Suppressor macrophage treated with lipopolysaccharide for 1 hour (primary cell): ENCODE measurements at places on chromosomes 16 and 17.

GRCh38 chr17:75069783-75070182 lies 18.0 kb upstream of the SLC16A5 start:
- peak; percentile 39 for DNase-seq

GRCh38 chr17:81995463-81996231 lies 18.2 kb downstream of the ASPSCR1 start:
- no peak for DNase-seq

GRCh38 chr17:39335704-39336223 lies 65.7 kb downstream of the FBXL20 start:
- DNase-seq: peak; percentile 62

DNA sequence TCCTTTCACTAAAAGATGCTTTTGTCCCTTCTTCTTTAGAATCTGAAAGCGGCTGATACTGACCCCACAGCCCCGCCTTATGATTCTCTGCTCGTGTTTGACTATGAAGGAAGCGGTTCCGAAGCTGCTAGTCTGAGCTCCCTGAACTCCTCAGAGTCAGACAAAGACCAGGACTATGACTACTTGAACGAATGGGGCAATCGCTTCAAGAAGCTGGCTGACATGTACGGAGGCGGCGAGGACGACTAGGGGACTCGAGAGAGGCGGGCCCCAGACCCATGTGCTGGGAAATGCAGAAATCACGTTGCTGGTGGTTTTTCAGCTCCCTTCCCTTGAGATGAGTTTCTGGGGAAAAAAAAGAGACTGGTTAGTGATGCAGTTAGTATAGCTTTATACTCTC lies 10.1 kb upstream of the TANGO6 start:
- DNase-seq: no peak

DNA sequence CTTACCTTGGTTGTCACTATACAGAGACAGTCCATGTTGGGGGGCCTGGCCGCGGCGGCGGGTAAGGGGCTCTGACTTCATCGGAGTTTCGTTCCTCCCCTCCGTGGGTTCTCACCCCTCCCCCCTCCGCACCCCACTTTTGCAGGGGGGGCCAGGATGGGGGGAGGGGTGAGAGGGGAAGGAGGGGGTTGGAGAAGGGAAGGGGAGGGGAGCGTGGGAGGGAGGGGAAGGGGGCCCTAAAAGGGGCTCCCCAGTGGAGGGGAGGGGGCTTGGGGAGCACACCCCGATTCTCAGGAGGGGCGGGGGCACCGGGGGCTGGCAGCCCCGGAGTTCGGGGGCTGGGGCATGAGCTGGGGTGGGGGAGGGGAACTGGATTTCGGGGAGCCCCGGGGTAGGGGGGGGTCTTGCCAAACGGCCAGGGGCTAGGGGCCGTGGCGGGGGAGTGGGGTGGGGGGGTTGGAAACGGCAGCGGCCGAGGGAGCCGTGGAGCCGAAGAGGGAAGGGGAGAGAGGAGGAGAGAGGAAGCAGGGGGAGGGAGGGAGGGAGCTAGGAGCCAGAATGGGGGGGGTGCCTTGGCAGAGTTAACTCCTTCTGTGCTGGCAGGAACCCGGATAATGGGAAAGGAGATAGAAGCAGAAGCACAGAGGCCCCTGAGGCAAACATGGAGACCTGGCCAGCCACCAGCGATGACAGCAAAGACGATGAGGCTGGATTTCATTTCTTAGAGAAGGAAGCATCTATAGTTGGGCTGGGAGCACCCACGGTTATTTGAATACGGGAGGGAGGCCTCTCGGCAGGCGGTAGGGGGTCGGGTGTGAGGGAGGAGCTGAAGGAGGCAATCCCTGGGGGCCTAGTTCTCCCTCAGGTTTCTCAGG lies 2.3 kb downstream of the DLG4 start:
- DNase-seq: peak; percentile 49

- no peak for DNase-seq
Measured at GRCh38 chr17:17505610-17506171, 9.5 kb upstream of the RASD1 start.

GRCh38 chr16:84593825-84594724 lies 23.8 kb downstream of the COTL1 start:
- peak; percentile 50 for DNase-seq

GRCh38 chr17:12438813-12439586 lies 226.7 kb upstream of the MYOCD start:
- DNase-seq: no peak

GRCh38 chr16:8173111-8173644 lies 417.1 kb downstream of the TMEM114 start:
- peak; percentile 81 for DNase-seq

GRCh38 chr17:82327289-82327688 lies 6.3 kb downstream of the SECTM1 start:
- no peak for DNase-seq

DNA sequence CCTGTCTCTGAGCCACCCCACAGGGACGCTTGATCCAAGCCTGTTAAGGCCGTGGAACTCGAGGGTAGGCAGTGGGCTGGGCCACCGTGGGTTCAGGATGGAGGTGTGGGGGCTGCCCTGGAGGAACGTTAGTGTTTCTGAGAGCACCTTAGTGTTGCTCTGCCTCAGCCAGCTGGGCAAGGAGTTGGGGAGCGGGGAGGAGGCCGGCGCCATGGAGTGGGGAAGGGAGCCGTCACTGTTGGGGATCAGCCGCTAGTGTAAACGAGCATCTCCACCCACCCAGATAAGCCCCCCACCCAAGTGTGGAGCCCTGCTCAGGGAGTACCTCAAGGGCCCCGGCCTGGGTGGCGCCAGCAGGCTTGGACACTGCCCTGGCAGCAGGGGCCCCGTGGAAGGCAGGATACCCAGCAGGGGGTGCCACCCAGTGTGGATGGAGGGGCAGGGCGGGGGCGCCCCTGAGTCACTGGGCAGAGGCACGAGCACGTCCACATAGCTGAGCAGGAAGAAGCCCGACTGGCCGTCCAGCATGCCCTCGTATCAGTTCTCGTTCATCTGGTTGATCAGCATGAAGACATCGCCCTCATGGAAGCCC lies 98.6 kb downstream of the KPNA2 start:
- DNase-seq: no peak

DNA sequence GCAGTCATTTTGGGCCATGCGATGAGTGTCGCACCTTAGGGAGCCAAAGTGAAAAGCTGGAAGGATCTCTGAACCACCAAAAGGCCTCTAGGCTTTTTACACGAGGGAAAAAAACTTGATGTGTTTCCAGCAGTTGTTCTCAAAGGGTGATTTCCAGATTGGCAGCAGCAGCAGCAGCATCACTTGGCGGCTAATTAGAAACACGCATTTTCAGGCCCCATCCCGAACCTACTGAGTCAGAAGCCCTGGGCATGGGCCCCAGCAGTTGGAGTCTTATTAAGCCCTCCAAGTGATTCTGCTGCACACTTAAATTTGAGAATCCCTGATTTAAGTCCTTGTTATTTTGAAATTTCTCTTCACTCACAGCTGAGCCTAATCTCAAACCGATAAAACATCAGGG lies 25.3 kb upstream of the PYY start:
- DNase-seq: no peak

- no peak for DNase-seq
Measured at GRCh38 chr16:75083813-75084212, 32.8 kb downstream of the LDHD start.
